ENCODE measurements at places on chromosomes 1 and 21. TPM values are rescaled to one million over a fixed set of nuclear protein-coding genes. Genes with fewer than 3 reads are reported as not detected.

The FAM72C gene
- total RNA-seq, result 3.0 TPM

DNA sequence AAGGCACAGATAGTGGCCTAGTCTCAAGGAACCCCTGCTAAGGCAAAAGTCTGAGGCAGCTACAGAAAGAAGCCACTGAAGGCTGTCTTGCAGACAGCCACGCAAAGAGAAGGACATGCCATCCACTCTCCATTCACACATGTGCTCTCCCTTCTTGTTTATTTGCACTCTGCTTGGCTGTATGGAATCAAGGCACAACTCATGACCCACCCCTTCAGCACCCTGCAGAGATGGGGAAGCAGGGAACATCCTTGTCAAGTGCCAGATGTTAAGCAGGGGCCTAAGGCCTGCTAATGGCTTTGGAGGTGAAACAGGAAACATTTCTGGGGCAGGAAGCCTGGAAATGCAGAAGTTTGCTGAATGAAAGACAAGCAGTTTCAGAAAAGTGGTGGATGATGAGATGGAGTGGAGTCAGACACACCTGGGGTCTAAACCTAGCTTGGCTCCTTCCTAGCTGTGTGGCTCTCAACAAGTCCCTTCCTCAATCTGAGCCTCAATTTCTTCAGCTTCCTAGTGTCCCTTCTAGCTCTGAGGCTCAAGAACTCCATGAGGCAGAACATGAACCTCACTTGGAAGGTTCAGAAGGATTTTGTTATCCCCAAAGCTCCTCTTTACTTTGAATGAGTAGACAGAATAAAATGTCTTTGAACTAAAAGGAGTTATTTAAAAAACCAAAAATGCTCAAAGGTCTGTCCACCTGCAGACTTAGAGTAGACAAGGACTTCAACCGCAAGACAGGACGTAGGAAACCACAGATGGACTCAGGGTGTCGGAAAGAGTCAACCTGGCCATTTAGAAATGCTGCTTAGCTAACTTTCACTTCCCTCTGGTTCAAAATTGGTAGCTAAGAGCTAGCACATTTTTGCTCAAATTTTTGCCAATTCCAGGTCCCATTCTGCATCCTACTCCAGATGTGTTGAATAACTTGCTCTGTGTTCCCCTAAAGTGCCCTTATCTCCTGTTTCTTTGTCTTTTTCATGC is 283.1 kb downstream of the PLPP3 start:
- no peak for DNase-seq
- H3K36me3 ChIP-seq, result no peaks in the 10 kb centered on the region
- H3K4me1 ChIP-seq, result peaks cover 45% of the 10 kb centered on the region
- no peak overlapping the region for H3K27ac ChIP-seq
- H3K27me3 ChIP-seq, result no peaks in the 10 kb centered on the region

- H3K4me3 ChIP-seq, result no peak overlapping the region
- no peaks in the 10 kb centered on the region for H3K4me1 ChIP-seq
- peaks cover 8% of the 10 kb centered on the region for H3K27me3 ChIP-seq
- H3K27ac ChIP-seq, result no peak overlapping the region
- no peak for DNase-seq
- no peaks in the 10 kb centered on the region for H3K36me3 ChIP-seq
These were observed 187.3 kb downstream of the AK5 start for GRCh38 chr1:77468949-77469710.

DNA sequence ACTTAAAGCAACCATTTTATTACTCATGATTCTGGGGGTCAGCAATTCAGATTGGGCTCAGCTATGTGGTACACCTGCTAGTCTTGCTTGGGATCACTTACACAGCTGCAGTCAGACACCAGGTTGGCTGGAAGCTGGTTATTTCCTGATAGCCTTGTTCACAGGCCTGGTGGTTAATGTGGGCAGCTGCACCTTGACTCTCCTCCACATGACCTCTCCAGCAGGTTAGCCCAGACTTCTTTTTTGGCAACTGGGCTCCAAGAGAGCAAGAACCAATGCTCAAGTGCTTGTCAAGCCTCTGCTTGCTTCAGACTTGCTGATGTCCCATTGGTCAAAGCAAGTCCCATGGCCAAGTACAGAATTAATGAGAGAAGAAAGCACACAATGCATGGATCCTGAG is 11.8 kb upstream of the POGK start:
- no peak overlapping the region for H3K27ac ChIP-seq
- no peaks in the 10 kb centered on the region for H3K27me3 ChIP-seq
- H3K4me3 ChIP-seq, result no peak overlapping the region
- no peak for DNase-seq
- H3K36me3 ChIP-seq, result no peaks in the 10 kb centered on the region
- no peaks in the 10 kb centered on the region for H3K4me1 ChIP-seq

DNA sequence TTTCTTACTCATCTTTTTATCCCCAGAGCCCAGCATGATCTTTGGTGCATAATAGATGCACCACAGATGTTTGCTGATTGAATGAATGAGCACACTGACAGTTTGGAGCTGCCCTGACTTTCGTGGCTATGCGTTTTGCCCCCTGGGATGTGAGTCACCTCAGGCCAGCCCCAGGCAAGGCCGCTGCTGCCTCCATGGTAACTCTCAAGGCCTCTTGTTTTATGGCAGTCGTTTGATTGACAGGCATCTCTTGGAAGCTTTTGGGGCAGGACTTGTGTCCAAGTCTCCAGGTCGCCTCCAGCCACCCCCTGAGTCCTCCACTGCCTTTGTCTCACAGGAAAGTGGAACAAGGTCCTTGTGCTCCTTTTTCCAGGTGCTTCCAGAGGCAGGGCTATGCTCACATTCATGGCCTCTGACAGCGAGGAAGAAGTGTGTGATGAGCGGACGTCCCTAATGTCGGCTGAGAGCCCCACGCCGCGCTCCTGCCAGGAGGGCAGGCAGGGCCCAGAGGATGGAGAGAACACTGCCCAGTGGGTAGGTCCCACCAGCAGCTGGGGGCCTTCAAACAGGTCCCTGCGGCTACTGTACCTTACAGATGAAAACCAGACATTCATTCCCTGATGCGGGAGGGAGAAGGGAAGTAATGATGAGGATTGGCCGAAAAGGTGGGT is 11.2 kb downstream of the PSEN2 start:
- H3K36me3 ChIP-seq, result peaks cover 7% of the 10 kb centered on the region
- no peak for DNase-seq
- no peaks in the 10 kb centered on the region for H3K27me3 ChIP-seq
- no peak overlapping the region for H3K4me3 ChIP-seq
- no peak overlapping the region for H3K27ac ChIP-seq

The CELA3B gene
- total RNA-seq, result not detected

The EIF3I gene
- total RNA-seq, result 223 TPM

The RORC gene
- 2.5 TPM for total RNA-seq

The CDA gene
- total RNA-seq, result 0.66 TPM

- H3K4me3 ChIP-seq, result no peak overlapping the region
- DNase-seq, result no peak
- no peak overlapping the region for H3K27ac ChIP-seq
- H3K27me3 ChIP-seq, result no peaks in the 10 kb centered on the region
- H3K36me3 ChIP-seq, result no peaks in the 10 kb centered on the region
These were observed 126.1 kb downstream of the GDAP2 start for GRCh38 chr1:117803318-117803717.

The CELA2A gene
- not detected for total RNA-seq

Measured in HepG2 (cell line).